ENCODE measurements at places on chromosomes 4 and X.

- no peak for DNase-seq
Observed at GRCh38 chr4:172709376-172709775, 459.2 kb upstream of the GALNT7 start.

- no peak for DNase-seq
Observed at GRCh38 chr4:167873496-167873895, 218.8 kb upstream of the ANXA10 start.

DNA sequence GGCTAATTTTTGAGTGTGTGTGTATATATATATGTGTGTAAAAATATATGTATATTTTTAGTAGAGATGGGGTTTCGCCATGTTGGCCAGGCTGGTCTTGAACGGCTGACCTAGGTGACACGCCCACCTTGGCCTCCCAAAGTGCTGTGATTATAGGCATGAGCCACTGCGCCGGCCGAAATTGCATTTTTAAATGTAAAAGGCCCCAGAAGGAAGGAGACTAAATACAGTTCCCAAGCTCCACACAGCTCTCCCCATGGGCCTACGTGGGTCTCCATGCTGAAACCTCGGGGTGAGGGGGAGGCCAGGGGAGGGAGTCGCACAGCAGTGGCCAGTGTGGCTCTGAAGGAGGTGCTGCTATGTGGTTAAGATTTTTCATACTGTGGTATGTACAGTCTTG is 12.8 kb upstream of the CDKN2AIP start:
- DNase-seq, result no peak

- DNase-seq, result no peak
Observed at GRCh38 chrX:24839331-24839730, 145.6 kb downstream of the POLA1 start.

DNA sequence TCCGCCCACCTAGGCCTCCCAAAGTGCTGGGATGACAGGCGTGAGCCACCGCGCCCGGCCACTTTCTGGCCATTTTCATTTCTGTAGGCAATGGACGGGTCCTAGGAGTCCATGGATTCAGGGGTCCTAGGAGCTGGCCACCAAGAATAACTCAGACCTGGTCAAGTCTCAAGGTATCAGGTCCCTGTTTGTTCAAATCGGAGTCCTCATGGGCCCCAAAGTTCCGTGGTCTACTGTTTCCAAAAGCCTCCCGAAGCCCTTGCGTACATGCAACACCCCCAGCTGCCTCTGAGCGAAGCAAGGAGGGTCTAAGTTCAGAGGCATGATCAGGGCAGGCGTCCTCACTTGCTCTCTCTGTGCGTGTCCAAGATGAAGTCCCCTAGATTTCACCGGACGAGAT is 30.1 kb downstream of the P2RY8 start:
- no peak for DNase-seq

Data from cerebellar nuclear complex (tissue), 1 donor.